Osteocyte (in vitro differentiated cells): ENCODE measurements at places on chromosomes 16 and 17. TPM values are rescaled to one million over a fixed set of nuclear protein-coding genes. Genes with fewer than 3 reads are reported as not detected.

DNA sequence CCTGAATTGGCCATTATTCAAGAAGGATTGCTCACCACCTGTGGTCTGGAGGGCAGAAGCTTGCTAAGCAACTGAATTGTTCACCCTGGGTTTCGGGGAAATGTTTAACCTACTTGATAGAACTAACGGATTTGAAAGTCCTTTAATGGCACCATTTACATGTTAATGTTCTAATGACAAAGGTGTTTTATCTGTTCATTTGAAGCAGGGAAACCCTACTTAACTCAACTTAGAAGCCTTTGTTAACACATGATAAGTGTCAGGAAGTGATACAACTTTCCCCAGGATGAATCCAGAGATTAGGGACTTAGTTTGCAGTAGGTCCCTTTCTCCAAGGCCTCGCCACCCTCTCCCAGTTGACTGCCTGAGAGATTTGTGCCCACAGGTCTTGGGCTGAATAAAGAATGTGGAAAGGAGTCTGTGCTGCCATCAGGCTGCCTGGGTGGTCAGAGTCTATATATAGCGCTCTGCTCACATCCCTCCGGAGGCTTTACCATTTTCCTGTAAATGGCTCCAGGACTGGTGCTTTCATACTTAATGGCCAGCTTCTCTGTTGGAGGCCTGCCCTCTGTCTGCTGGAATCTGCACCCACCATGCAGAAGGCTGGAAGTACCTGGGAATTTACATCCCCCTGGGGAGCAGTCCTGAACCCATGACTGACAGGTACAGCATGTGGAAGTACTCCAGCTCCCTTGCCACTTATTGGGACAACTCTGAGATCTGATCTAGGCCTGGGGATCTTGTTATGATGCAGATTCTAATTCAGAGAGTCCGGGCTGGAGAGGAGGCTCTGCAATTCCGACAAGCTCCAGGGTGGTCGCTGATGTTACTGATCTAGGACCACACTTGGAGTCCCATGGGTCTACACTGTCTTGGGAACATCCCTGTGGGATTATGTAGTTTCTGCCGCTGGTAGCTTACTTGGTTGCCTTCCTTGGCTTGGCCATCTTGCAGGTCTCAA lies 99.9 kb downstream of the ASIC2 start:
- no peak for DNase-seq

- DNase-seq: no peak
These were observed 207.2 kb downstream of the C16orf78 start for GRCh38 chr16:49580751-49581303.

DNA sequence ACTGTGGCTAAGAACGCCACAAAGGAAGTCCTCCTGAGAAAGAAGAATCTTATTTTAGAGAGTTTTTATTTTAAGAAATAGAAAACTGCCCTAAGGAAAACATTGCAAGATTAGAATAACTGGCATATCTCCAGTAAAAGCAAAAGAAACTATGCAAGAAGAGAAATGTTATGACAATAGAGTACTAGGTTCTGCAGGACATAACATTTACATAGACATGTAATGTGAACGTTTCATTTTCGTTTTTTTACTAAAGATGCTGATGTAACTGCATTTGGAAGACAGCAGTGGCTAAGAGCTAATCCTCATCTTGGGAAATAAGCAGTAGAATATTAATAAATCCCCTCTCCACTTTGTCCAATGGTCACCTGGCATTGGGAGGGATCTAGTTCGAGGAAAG lies 7.8 kb upstream of the ASGR2 start:
- DNase-seq: no peak

Gene TNP2
- total RNA-seq: not detected in 2 replicates

DNA sequence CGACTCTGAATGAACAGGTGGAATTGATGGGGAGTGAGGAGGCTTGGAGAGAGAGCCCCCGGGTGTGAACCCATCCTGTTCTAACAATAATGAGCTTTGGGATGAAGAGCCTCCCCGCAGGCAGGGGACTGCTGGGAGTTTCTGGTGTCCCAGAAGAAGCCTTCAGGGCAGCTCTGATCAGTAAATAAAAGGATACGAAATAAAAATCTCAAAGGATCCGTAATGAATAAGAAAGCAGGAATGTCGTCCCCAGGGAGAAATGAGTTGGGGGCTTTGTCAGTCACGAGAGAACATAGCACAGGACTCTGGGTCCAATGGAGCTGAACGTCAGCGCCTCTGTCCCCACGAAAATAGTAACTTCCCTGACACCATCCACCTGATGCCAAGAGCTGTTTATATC lies 113.4 kb downstream of the PITPNC1 start:
- DNase-seq: no peak

GRCh38 chr16:50487528-50487927 lies 60.7 kb upstream of the NKD1 start:
- no peak for DNase-seq

DNA sequence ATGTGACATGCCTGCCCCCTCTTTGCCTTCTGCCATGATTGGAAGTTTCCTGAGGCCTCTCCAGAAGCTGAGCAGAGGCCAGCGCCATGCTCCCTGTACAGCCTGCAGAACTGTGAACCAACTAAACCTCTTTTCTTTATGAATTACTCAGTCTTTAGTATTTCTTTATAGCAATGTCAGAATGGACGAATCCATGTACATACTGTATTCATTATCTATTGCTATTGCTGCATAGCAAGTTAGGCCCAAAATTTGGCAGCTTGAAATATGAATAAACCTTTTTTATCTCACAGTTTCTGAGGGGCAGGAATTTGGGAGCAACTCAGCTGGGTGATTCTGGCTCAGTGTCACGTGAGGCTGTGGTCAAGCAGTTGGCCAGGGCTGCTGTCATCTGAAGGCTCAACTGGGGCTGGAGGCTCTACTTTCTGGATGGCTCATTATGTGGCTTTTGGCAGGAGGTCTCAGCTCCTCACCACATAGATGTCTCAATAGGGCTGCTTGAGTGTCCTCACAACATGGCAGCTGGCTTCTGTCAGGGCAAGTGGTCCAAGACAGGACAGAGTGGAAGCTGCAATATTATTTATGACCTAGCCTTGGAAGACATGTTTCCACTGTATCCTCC lies 40.0 kb downstream of the SOCS1 start:
- DNase-seq: no peak

Gene CASKIN1
- 2.4 and 3.7 TPM in 2 replicates for total RNA-seq

Gene BCL6B
- not detected in 2 replicates for total RNA-seq

GRCh38 chr17:30101686-30102390 lies 14.8 kb upstream of the NSRP1 start:
- no peak for DNase-seq

- no peak for DNase-seq
These were observed 44.9 kb upstream of the CACNG5 start for GRCh38 chr17:66789961-66790437.

Gene RPTOR
- 36.0 and 37.1 TPM in 2 replicates for total RNA-seq

Gene TSNAXIP1
- total RNA-seq: 3.6 and 4.1 TPM in 2 replicates

GRCh38 chr17:82065193-82065637 lies 389 bp downstream of the DUS1L start:
- no peak for DNase-seq

Gene CCL15
- total RNA-seq: not detected in 2 replicates

Gene FBXO39
- not detected in 2 replicates for total RNA-seq

Gene ITGA3
- 201 and 221 TPM in 2 replicates for total RNA-seq

- no peak for DNase-seq
These were observed 13.9 kb downstream of the BEAN1 start for GRCh38 chr16:66440970-66441369.

Gene ZNF385C
- 0.16 TPM in 1 of 2 replicates, not detected in the other for total RNA-seq

Gene FNDC8
- not detected in 2 replicates for total RNA-seq

- no peak for DNase-seq
These were observed 49.6 kb downstream of the KCNJ12 start for GRCh38 chr17:21425736-21426135.

Gene MMP15
- total RNA-seq: 4.9 and 5.2 TPM in 2 replicates

Gene CLEC19A
- not detected in 2 replicates for total RNA-seq

Gene CD7
- 1.0 TPM in 2 replicates for total RNA-seq

DNA sequence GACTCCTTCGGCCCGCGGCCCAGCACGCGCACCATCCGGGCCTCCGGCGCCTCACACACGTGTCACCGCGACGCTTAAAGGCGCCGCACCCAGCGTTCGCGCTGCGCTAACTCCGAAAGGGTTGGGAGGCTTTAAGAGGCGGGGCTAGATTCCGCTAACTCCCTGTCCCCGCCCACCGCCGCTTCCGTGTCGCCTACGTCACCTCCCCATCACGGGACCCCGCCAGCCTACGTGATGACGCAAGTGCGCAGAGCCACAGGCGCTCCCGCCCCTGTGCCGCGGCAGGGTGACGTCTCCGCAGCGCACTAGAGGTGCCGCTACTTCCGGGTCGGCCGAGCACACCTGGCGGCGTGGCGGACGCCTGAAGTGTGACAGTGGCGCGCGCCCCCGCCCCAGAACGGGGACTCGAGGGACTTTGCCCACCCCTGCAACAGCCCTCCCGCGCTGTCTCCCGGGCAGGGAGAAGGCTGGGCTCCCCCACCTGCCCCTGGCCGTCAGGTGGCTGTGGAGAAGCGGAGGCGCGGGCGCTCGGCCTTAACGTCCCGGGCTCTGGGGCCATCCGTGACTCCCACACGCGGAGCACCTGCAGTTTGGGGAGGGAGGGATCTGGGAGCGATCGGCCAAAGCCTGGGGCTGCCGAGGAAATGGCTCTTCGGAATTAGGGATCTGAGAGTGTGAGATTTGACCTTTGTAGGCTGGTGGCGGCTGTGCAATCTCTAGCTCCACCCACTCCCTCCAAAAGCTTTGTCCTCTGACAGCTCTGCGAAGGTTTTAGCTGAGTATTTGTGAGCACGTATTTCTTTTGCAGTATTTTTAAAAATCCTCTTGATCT lies at the start of gene USP36:
Gene USP36 (minus strand): TSS at position 35 of the 832 bp plus-strand sequence. CDS start 4,451 bp downstream, outside the sequence.
- DNase-seq: peak; percentile 100

GRCh38 chr17:66966704-66967418 lies 2.4 kb downstream of the CACNG4 start:
- DNase-seq: no peak

- DNase-seq: no peak
These were observed 24.2 kb downstream of the NSMCE1 start for GRCh38 chr16:27244363-27244755.

Gene CYBA
- total RNA-seq: 51.4 and 51.8 TPM in 2 replicates

DNA sequence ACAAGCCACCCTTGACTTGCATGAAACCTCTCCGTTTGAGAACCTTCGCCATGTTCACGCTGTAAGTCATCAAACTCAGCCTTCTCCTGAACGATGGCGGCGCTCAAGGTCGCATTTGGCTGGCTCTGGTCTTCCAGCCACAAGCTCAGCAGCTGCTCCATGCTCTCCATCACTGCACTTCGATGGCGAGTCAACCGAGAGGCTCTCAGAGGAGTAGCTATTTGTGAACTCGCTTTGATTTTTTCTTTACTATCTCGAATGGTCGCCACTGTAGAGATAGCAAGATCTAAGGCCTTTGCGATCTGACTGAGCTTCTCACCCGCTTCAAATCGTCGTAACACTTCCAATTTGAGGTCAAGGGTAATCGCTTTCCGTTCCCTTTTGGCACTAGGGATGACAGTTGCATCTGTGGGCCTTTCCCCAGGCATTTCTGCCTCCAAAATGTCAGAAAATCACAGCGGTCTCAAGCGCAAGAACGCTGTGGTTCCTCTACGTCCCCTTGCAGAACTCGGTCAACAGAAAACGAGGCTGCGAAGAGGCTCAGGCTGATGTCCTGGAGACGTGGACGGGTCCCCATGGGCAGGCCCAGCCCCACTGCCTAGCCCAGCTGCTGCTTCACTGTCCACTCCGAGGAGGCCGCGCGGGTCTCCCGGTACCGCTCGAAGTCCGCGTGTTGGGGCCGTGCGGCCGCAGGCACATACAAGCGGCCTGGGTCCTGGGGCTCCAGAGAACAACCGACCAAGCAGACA lies 23.1 kb downstream of the DEF8 start:
- no peak for DNase-seq

Gene ANKRD40CL
- total RNA-seq: not detected in 2 replicates

Gene ATP2C2
- not detected in 2 replicates for total RNA-seq

Gene CDK5R1
- total RNA-seq: 1.4 and 1.8 TPM in 2 replicates

Gene SSTR5
- total RNA-seq: not detected in 2 replicates

- DNase-seq: no peak
These were observed 37.1 kb downstream of the MPRIP start for GRCh38 chr17:17079336-17079735.

- no peak for DNase-seq
These were observed 52.9 kb downstream of the ABAT start for GRCh38 chr16:8727131-8727806.

Gene OTOP3
- not detected in 2 replicates for total RNA-seq

GRCh38 chr17:17729620-17730249 lies 48.5 kb downstream of the RAI1 start:
- DNase-seq: no peak

Gene ALOX15
- total RNA-seq: not detected in 2 replicates

- no peak for DNase-seq
These were observed 194.4 kb upstream of the TOX3 start for GRCh38 chr16:52741351-52741750.

DNA sequence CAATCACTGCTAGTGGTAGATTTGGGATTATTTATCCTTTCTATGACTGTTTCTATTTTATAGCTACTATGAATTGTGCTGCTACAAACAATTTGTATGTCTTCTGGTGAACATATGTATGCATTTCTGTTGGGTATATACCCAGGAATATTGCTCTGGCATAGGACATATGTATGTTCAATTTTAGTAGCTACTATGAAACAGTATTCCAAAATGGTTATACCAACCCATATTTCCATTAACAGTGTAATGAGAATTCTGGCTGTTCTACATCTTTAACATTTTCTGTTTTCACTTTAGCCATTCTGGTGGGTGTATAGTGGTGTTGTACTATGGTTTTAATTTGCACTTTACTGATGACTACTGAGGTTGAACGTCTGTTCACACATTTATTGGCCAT lies 57.6 kb upstream of the NACA2 start:
- no peak for DNase-seq

DNA sequence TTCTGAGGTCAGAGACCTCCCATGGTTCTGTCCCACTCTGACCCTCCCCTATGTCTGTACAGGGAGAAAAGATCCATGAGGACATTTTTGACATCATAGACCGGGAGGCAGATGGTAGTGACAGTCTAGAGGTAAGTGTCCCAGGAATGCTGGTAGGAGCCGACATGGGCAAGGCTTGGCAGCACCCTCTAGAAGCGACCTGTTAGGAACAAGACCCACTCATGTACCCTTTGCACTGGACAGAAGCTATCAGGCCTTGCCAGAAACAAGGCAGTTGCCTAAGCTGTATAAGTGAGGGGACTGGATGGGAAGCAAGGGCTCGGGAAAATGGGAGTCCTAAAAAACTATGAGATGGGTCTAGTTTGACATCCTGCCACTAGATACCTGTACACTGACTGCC lies 2.5 kb downstream of the TUBG1 start:
- no peak for DNase-seq

DNA sequence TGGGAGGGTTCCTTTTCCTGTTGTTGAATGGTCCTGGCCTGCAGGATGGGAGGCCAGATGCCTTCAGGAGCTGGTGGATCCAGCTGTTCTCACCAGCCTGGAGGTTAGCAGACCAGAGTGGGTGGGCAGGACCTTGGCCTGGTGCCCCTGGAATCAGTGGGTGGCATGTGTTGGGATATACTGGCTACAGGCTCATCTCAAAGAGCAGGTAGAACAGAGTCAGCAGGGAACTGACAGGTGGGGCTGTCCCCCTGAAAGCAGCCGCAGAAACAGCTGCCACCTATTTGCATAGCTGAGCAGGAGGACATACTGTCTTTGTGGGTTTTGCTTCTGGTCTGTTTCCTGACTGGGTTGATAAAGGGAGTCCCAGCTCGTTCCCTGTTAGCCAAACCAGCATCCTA lies 144.1 kb downstream of the RAB11FIP4 start:
- DNase-seq: no peak

- no peak for DNase-seq
These were observed 108.5 kb upstream of the XYLT1 start for GRCh38 chr16:17578981-17579874.
